Lower lobe of right lung (tissue), 2 donors: ENCODE measurements at places on chromosomes 6 and 20. TPM values are rescaled to one million over a fixed set of nuclear protein-coding genes. Genes with fewer than 3 reads are reported as not detected.

GHRH gene
- total RNA-seq: not detected

STMN3 gene
- total RNA-seq: 12.1 TPM

GPX5 gene
- not detected for total RNA-seq

PCK1 gene
- total RNA-seq: not detected

ULBP2 gene
- total RNA-seq: 2.2 TPM

REM1 gene
- 2.3 TPM for total RNA-seq

SLC32A1 gene
- not detected for total RNA-seq

TREML1 gene
- 2.0 TPM for total RNA-seq

GMPR gene
- total RNA-seq: 22.5 TPM

GSTA2 gene
- 4.8 TPM for total RNA-seq

BHLHE23 gene
- not detected for total RNA-seq

GRCh38 chr6:54846243-54846856, at the start of gene FAM83B:
FAM83B (plus strand) TSS chr6:54846771; CDS start chr6:54870247, 23,476 bp downstream.
- H3K27ac ChIP-seq: no peak within 1 kb of the TSS
- no peaks in the 10 kb centered on the region for H3K36me3 ChIP-seq
- H3K4me1 ChIP-seq: no peaks in the 10 kb centered on the region

DNA sequence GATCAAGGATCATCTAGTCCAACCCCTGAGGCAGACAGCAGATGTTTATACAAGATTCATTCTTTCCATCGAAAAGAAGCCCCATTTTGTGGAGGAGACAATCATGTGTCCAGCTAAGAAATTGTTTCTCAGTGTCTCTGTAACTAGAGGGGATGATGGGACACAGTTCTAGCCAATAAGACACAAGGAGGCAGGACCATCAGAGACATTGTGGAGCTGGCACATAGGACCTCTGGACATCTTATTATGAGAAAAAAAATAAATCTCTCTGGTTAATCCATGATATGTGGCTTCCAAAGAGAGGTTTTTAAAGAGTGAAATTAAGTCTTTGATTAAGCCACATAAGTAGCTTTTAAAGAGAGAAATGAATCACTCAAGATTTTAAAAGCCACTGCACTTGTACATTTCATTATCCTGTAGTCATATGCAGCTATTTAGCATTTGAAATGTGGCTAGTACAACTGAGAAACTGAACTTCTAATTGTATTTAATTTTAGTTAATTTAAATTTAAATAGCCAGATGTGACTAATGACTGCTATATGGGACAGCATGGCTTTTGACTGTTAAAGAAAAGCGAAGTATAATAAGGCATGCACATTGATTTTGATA, 176.8 kb downstream of the TASP1 start:
- H3K36me3 ChIP-seq: no peaks in the 10 kb centered on the region
- H3K4me3 ChIP-seq: no peak overlapping the region
- no peaks in the 10 kb centered on the region for H3K27me3 ChIP-seq
- H3K27ac ChIP-seq: no peak overlapping the region

DNA sequence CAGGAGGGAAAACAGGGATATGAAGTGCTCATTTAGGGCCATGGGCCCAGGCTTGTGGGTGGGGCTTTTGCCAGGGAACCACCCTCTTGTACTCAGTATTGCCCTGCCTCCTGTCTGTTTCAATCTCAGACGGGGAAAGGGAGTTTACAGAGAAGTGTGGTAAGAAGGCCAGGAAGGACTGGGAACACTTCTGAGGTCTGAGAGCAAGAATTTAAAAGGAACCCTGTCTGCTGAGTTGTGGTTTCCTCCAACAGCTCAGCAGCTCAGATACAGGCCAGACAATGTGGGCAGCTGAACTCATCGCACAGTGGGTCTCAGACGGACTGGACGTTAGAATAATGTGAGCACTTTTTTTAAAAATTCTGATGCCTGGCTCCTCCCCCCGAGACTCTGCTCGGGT, 354.1 kb upstream of the ARID1B start:
- no peaks in the 10 kb centered on the region for H3K4me1 ChIP-seq
- no peaks in the 10 kb centered on the region for H3K36me3 ChIP-seq
- H3K27me3 ChIP-seq: no peaks in the 10 kb centered on the region

- no peak for DNase-seq
- H3K36me3 ChIP-seq: peaks cover 26% of the 10 kb centered on the region
- H3K27ac ChIP-seq: no peak overlapping the region
- H3K27me3 ChIP-seq: no peaks in the 10 kb centered on the region
- H3K4me3 ChIP-seq: no peak overlapping the region
- H3K4me1 ChIP-seq: no peaks in the 10 kb centered on the region
These were observed 126.3 kb downstream of the HIVEP1 start for GRCh38 chr6:12138381-12138780.

GRCh38 chr20:52668626-52669025, 303.5 kb upstream of the TSHZ2 start:
- H3K4me1 ChIP-seq: no peaks in the 10 kb centered on the region
- H3K36me3 ChIP-seq: no peaks in the 10 kb centered on the region
- no peak for DNase-seq
- H3K27me3 ChIP-seq: no peaks in the 10 kb centered on the region
- H3K27ac ChIP-seq: no peak overlapping the region

- H3K27ac ChIP-seq: no peak overlapping the region
- H3K4me1 ChIP-seq: no peaks in the 10 kb centered on the region
- no peak overlapping the region for H3K4me3 ChIP-seq
These were observed 62.4 kb downstream of the TENT5A start for GRCh38 chr6:81690073-81690472.

- peaks cover 31% of the 10 kb centered on the region for H3K4me1 ChIP-seq
- H3K27ac ChIP-seq: peak overlapping the region; percentile 18
- peaks cover 18% of the 10 kb centered on the region for H3K27me3 ChIP-seq
- no peak overlapping the region for H3K4me3 ChIP-seq
- H3K36me3 ChIP-seq: peaks cover 8% of the 10 kb centered on the region
- DNase-seq: peak; percentile 61
These were observed 17.2 kb upstream of the HCK start for GRCh38 chr20:32034581-32035425.

DNA sequence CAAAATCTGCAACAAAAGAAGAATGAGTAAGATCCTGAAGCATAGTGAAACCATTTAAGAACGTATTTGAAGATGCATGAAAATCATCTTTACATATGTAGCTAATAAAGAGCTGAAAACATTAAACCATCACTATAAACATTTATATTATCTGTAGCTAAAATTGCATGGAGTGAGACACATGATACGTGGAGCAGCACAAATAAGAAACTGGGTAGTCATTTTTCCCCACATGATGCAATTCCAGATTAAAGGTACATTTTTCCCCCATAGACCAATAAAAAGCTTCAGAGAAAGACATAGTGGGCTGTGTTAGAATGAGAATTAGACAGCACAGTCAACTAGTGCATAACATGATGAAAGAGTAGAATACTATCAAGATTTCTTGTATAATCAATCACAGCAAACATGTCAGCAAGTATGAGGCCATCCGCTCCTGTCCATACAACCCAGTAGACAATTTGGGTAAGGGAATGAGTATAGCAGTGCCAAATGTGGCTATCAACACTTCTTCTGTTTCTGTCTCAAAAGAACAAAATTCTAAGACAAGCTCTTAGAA, 67.0 kb downstream of the RSPO3 start:
- no peak overlapping the region for H3K27ac ChIP-seq
- no peaks in the 10 kb centered on the region for H3K4me1 ChIP-seq
- H3K4me3 ChIP-seq: no peak overlapping the region
- H3K36me3 ChIP-seq: no peaks in the 10 kb centered on the region
- no peaks in the 10 kb centered on the region for H3K27me3 ChIP-seq
- DNase-seq: no peak

DNA sequence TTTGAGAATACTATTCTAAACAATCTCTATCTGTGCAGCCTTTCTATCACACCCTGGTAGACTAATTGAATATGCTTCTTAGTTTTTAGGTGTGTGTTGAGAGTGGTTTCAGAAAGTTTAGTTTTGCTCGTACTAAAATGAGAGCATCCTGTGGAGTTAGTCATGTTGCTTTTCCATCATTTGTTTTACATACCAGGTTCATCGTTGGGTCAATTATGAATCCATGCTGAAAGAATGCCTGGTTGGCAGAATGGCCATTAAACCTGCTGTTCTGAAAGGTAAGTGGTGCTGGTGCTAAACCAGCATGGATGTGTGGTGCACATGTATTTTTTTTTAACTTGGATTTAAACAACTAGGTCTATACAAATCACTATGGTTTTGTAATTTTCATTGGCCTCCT, 49.3 kb downstream of the CYB5R4 start:
- no peak overlapping the region for H3K4me3 ChIP-seq
- H3K36me3 ChIP-seq: peaks cover 5% of the 10 kb centered on the region
- no peak overlapping the region for H3K27ac ChIP-seq

GRCh38 chr6:5580736-5581581, 319.6 kb downstream of the FARS2 start:
- H3K27me3 ChIP-seq: no peaks in the 10 kb centered on the region
- no peak overlapping the region for H3K4me3 ChIP-seq
- no peak overlapping the region for H3K27ac ChIP-seq
- H3K4me1 ChIP-seq: no peaks in the 10 kb centered on the region
- no peak for DNase-seq

GRCh38 chr6:66849843-66850242, 1142.8 kb upstream of the EYS start:
- H3K4me1 ChIP-seq: no peaks in the 10 kb centered on the region
- H3K27ac ChIP-seq: no peak overlapping the region
- H3K36me3 ChIP-seq: no peaks in the 10 kb centered on the region
- no peak for DNase-seq

- peaks cover 47% of the 10 kb centered on the region for H3K36me3 ChIP-seq
- peak overlapping the region; percentile 78 for H3K4me3 ChIP-seq
- no peaks in the 10 kb centered on the region for H3K27me3 ChIP-seq
- DNase-seq: peak; percentile 57
- H3K27ac ChIP-seq: peak overlapping the region; percentile 95
These were observed 779 bp downstream of the HEBP2 start for GRCh38 chr6:138404666-138405337.

DNA sequence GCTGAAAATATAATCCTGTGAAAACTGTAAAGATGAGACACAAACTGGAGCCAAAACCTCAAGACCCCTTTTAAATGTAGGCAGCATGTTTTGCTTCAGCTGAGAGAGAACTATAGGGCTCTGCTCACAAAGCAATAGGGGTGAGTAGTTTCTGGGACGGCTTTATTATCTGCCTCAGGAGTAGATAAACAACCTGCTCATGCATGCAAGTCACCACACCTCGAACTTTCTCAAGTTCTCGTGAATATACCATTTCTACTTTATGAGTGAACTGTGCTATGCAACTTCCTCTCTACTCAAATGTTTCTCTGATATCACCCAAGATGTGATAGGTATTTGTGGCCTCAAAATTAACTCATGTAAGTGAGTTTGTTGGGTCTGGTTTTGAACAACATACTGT, 7.5 kb upstream of the OOEP start:
- DNase-seq: no peak
- H3K4me1 ChIP-seq: no peaks in the 10 kb centered on the region
- no peaks in the 10 kb centered on the region for H3K36me3 ChIP-seq
- H3K4me3 ChIP-seq: no peak overlapping the region
- no peaks in the 10 kb centered on the region for H3K27me3 ChIP-seq
- no peak overlapping the region for H3K27ac ChIP-seq

- H3K4me1 ChIP-seq: no peaks in the 10 kb centered on the region
- no peaks in the 10 kb centered on the region for H3K27me3 ChIP-seq
- no peak overlapping the region for H3K27ac ChIP-seq
These were observed 34.7 kb upstream of the IRF4 start for GRCh38 chr6:356828-357251.

DNA sequence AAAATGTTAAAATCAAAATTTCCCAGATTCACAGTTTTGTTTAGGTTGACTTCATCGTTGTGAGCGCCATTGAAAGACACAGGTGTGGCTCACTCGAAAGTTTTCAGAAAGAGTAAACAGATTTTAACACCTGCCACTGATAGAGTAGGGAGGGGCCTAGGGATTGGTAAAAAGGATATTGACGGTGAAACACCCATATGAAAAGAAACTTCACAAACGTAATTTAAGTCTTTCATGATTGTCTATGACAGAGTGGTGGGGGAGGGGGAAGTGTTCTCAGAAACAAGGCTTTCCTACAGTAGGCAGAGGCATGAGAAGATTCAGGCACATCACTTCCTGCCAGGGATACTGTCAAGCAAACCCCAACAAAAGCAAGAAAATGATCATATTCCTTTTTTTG, 101.4 kb downstream of the PERP start:
- H3K4me1 ChIP-seq: no peaks in the 10 kb centered on the region
- no peaks in the 10 kb centered on the region for H3K36me3 ChIP-seq
- no peak for DNase-seq

DNA sequence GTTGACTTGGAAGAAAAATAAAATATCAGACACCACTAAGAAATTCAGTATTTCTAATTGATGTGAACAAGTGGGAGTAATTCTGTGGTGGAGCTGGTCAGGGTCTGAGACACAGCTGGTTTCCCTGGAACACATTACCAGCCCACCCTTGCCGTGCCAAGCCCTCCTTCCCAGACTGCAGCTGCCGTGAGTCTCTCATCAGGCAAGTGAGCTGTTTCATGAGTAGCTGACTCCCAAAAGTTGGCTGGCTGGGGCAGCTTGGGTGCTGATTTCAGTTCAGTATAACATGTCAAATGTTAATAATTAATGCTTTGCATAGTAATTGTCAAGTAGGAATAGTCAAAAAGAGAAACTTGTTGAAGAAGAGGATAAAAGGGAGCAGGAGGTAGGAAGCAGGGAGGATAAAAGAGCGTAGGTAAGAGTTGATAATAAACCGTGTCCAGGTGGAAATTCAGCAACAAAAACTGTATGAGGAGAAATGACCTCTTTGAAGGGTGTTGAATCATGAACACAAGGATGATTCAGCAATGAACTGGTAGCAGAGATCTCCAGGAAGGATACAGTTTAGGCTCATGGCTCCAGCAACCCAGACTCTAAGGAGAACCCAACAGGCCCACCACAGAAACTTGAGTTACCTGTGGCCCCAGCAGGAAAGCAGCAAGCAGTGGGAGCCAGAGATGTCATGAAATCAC, 110.9 kb upstream of the SSTR4 start:
- H3K27me3 ChIP-seq: no peaks in the 10 kb centered on the region
- DNase-seq: no peak
- H3K27ac ChIP-seq: no peak overlapping the region
- no peaks in the 10 kb centered on the region for H3K36me3 ChIP-seq

- H3K4me1 ChIP-seq: no peaks in the 10 kb centered on the region
- H3K27ac ChIP-seq: no peak overlapping the region
- no peak overlapping the region for H3K4me3 ChIP-seq
- DNase-seq: no peak
- no peaks in the 10 kb centered on the region for H3K36me3 ChIP-seq
- H3K27me3 ChIP-seq: no peaks in the 10 kb centered on the region
These were observed 269.6 kb downstream of the GRIK2 start for GRCh38 chr6:101663100-101663499.

DNA sequence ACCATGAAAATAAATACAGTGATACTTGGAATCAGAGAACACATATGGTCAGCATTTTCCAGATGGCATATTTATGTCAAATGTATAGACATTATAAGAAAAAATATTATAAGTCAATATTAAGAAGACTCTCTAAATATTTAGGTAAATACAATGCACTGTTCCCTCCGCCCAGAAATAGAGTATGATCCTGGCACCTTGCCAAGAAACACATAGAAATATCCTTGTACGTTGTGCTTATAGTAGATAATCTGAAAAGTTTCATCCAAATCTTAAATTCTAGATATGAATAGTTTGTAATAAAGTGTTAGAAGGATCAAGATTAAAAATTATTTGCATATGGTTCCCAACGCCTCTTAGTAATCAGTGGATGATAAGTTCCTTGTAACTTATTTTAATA, 645.8 kb upstream of the GJE1 start:
- no peaks in the 10 kb centered on the region for H3K27me3 ChIP-seq
- DNase-seq: no peak
- H3K27ac ChIP-seq: no peak overlapping the region
- H3K36me3 ChIP-seq: no peaks in the 10 kb centered on the region
- no peak overlapping the region for H3K4me3 ChIP-seq
- H3K4me1 ChIP-seq: peaks cover 19% of the 10 kb centered on the region
